ENCODE measurements at places on chromosomes 2 and 18.

DNA sequence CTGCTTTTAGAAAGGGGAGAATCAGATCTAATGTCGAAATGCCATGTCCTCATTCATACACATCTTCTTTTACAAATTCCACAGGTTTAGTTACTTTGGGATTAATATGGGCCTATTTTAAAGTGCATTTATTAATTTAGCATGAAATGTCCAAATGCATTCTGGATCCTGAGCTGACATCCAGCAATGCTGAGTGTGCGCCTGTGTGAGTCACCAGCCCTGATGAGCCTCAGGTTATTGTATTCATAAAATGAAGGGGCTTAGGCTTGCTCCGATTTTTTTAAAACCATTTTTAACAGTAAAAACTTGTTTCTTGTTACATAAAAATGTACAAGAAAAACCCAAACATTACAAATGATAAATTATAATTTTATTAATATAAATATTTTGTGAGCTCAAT, 94.1 kb downstream of the SH3YL1 start:
- DNase-seq, result no peak

DNA sequence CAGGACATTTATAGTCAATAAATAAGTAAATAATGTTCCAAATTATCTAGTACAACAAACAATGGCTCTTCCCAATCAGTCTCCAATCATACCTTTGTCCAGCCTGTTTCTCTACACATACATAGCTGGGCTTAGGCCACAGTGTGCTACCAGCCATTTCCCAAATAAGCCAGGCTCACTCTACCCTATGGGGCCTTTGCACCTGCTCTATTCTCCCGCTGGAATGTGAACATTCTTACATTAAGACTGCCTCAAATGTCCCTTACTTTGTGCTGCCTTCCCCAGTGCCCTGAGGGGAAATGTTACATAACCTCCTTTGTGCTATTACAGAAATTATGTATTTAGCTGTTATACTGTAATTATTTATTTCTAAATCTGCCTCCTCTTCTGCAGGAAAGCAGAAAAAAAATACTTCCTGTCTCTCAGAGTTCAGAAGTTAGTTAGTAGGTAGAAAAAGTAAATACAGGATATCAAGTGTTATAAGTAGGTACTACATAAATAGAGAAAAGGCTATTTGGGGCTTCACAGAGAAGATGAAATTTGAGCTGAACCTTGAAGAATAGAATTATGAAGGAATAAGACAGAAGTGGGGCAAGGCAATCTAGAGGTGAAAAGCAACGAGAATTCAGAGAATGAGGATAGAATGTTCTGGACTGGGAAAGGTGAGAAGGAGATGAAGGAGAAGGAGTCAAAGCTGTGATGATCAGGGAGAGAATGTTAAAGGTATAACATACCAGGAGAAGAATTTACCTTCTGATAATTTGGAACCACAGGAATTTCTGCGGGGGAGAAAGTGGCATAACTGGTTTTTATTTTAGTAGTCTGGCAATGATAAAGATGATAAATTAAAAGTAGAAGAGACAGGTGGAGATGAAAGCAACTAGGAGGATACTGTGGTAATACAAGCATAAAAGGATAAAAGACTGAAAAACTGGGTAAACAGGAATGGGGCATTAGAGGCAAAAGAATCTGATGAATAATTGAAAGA, 37.0 kb downstream of the ROCK1 start:
- DNase-seq, result no peak

DNA sequence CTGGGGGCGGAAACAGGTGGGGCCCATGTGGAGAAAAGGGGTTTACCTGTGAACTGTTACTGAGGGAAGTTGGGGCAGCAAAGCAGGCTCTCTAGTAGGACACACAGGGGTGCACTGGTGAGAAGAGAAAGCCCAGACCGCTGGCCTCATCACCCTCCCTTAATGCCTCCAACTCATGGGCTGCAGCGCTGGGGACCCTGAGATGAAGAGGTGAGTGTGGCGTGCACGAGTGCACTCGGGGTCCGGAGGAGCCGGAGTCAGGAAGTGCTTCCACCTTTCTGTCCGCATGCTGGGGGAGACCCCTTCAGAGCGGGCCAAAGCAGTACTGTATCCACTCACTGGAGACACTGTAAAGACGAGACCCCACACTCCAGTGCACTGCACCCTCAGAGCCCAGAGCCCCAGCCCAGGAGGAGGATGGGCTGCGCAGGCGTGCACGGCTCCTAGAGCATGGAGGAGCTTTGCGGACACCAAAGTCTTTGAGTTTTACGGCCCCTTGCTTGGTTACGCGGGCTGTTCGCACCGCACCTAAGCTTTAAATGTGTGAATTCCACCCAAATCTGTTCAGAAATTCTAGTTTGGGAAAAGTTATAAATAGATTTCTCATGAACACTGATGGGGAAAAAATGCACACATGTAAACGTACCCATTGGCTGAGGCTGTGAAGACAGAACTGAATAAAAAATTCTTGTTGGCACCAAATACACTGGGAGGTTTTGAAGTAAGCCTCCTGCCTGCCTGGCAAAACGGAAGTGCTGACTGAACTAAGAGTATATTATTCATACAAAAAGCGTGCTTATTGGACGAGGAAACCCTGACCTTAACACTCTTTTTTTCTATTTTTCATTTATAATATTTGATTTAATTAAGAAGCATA, 45.4 kb upstream of the PPP4R1 start:
- no peak for DNase-seq

DNA sequence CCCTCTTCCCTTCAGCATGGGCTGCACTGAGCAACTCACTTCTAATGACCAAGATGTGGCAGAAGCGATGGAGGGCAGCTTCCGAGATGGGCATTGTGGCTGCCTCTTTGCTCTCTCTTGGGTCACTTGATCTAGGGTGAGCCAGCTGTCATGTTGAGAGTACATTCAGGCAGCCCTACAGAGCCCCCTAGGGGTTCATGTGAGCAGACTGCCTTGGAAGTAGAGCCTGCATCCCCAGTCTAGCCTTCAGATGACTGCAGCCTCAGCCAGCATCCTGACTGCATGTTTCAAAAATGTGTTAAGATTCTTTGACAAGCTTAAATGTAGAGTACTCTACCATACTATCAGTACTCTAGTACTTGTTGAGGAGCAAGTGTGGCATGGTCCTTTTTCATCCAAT, 143.9 kb downstream of the NCK2 start:
- DNase-seq, result no peak

- no peak for DNase-seq
Observed at GRCh38 chr2:99660616-99661406, 171.0 kb upstream of the REV1 start.
